ENCODE measurements at places on chromosomes 5 and 9. TPM values are rescaled to one million over a fixed set of nuclear protein-coding genes. Genes with fewer than 3 reads are reported as not detected.

The SPINK13 gene
- total RNA-seq: not detected

The FOXE1 gene
- total RNA-seq: not detected

The TAF1L gene
- 0.06 TPM for total RNA-seq

DNA sequence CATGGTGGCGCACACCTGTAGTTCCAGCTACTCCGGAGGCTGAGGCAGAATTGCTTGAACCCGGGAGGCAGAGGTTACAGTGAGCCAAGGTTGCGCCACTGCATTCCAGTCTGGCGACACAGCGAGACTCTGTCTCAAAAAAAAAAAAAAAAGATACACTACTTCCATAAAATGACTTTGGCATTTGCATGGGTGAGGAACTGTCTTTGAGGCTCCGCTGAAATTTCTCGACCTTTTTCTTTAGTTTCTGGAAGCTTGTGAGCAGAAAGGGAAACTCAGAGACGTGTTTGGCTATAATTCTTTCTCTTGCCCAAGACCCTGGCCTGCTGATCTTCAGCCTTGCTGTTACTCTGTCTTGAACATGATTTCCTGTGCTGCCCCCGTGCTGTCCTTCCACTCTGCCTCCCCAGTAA is 37.3 kb downstream of the SPIN1 start:
- no peak for DNase-seq

- DNase-seq: no peak
Measured at GRCh38 chr5:113052041-113052795, 75.6 kb downstream of the DCP2 start.

GRCh38 chr5:87393331-87393730 is 19.4 kb downstream of the CCNH start:
- DNase-seq: no peak

All from activated naive CD8-positive, alpha-beta T cell treated with anti-CD3 and anti-CD28 coated beads, Interleukin-2, amount 10 ng/mL, durations not matched to agents 7 days and 5 days (primary cell).